ENCODE measurements at places on chromosomes 2 and 18. TPM values are rescaled to one million over a fixed set of nuclear protein-coding genes. Genes with fewer than 3 reads are reported as not detected.

DNA sequence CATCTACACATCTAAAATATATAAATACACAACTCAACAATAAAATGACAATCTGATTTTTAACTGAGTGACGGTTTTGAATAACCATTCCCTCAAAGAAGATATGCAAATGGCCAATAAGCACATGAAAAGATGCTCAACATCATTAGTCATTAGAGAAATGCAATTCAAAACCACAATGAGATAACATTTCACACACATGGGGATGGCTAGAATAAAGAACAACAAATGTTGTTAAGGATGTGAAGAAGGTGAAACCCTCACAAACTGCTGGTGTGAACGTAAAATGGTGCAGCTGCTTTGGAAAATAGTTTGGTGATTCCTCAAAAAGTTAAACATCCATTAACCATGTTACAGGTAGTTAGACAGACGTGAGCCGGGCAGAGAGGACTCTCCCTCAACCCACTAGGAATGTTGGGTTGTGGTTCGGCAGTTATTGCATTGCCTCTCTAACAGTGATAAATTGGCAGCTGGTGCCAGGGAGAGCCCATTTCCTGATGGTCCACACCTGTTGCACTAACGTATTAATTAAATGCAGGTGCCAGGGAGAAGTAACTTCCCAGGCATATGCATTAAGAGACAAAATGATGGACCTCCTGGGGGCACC lies 22.3 kb upstream of the DUSP2 start:
- no peak for DNase-seq

DNA sequence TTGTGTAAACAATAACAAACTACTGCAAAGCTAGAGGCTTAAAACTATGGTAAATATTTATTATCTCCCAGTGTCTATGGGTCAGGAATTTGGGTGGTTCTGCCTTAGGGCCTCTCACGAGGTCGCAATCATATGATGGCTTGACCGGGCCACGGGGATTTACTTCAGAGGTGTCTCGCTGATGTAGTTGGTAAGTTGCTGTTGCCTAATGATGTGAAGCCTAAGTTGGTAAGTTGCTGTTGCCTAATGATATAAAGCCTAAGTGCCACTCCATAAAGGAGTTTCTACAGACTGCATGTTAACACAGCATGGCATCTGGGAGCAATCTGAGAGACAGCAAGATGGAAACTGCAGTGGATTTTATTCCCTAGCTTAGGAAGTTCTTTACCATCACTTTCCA lies 35.8 kb downstream of the FMNL2 start:
- no peak for DNase-seq

The DSC1 gene
- total RNA-seq, result 32.9 TPM

The ATL2 gene
- total RNA-seq, result 34.8 TPM

The BOLL gene
- total RNA-seq, result not detected
